Thyroid gland (tissue), 4 donors: ENCODE measurements at places on chromosomes 1 and 21. TPM values are rescaled to one million over a fixed set of nuclear protein-coding genes. Genes with fewer than 3 reads are reported as not detected.
A peak's percentile ranks its signal among the peaks of the same experiment; 100 is the strongest.

Gene NMNAT2
- total RNA-seq, result 39.5 TPM

Gene S100A12
- total RNA-seq, result not detected

Gene RAB42
- total RNA-seq, result 2.2 TPM

Gene ADGRL4
- total RNA-seq, result 7.6 TPM

Gene ORC1
- 1.1 TPM for total RNA-seq

Gene OPTC
- total RNA-seq, result not detected

Gene CD101
- total RNA-seq, result 1.3 TPM

- no peaks in the 10 kb centered on the region for H3K27me3 ChIP-seq
- peaks cover 2% of the 10 kb centered on the region for H3K4me1 ChIP-seq
- peak overlapping the region; percentile 24 for H3K27ac ChIP-seq
- no peaks in the 10 kb centered on the region for H3K36me3 ChIP-seq
- no peak for DNase-seq
Observed at GRCh38 chr1:112389689-112390088, 6.3 kb upstream of the CTTNBP2NL start.

DNA sequence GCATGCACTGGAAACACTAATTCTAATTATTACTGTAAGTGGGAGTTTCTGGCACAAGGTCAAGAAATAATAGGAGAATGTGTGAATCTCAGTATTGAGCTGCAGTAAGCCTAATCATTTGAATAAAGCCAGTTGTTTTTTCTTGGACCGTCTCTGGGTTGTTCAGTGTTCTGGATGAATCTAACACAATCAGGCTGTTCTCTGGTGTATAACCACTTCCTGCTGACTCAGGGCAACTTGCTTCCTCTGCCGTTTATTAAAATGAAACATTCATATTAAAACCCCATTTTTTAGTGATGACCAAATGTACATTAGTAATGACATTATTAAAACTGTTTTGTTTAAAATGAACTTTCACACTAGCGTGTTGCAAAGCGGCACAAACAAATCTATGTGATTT, 273.1 kb upstream of the SNX7 start:
- no peak overlapping the region for H3K4me3 ChIP-seq
- no peak for DNase-seq
- H3K27ac ChIP-seq, result no peak overlapping the region

GRCh38 chr1:99464738-99465137, 181.2 kb upstream of the PALMD start:
- no peak overlapping the region for H3K27ac ChIP-seq
- no peak overlapping the region for H3K4me3 ChIP-seq
- no peaks in the 10 kb centered on the region for H3K27me3 ChIP-seq
- no peaks in the 10 kb centered on the region for H3K36me3 ChIP-seq
- H3K4me1 ChIP-seq, result no peaks in the 10 kb centered on the region

DNA sequence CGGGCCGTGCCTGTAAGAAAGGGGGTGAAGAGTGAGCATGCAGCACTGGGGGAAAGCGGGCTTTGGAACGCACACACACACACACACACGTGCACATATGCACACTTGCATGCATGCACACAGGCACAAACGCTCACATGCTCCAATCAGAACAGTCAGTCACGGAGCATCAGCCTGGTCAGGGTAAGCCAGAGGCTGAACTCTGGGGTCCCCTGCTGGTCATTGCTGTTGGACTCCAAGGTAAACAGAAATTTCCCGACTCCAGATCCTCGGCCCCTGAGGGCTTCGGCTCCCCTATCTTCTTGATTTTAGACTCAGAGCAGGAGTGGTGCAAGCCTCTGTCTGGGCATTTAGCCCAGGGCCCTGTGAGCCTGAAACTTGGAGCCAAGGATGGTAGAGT, 54.2 kb downstream of the SYT2 start:
- no peak for DNase-seq
- H3K27ac ChIP-seq, result no peak overlapping the region
- H3K36me3 ChIP-seq, result no peaks in the 10 kb centered on the region

DNA sequence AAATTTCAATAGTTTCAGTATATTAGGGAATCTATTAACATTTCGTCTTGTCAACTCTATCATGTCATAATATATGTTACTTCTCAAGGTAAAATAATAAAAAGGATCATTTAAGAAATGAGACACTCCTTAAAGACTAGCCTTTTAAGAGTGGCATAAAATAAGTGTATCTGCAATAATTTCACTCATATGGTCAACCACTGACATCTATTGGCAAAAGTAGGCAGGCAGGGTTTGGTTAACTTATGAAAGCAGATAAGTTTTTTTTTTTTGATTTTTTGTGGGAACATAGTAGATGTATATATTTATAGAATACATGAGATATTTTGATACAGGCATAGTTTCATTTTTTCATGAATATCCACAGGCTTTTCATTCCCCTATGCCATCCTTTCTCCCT, 5.5 kb upstream of the RGS21 start:
- no peaks in the 10 kb centered on the region for H3K27me3 ChIP-seq
- no peaks in the 10 kb centered on the region for H3K4me1 ChIP-seq
- no peak overlapping the region for H3K4me3 ChIP-seq
- no peaks in the 10 kb centered on the region for H3K36me3 ChIP-seq

GRCh38 chr1:78004719-78005447, at the start of gene DNAJB4:
DNAJB4 (plus strand) TSS chr1:78004939; CDS start chr1:78005111, 172 bp downstream.
- DNase-seq, result peak; percentile 74
- H3K27me3 ChIP-seq, result no peaks in the 10 kb centered on the region
- no peaks in the 10 kb centered on the region for H3K36me3 ChIP-seq
- H3K4me3 ChIP-seq, result peak within 1 kb of the TSS; percentile 89

DNA sequence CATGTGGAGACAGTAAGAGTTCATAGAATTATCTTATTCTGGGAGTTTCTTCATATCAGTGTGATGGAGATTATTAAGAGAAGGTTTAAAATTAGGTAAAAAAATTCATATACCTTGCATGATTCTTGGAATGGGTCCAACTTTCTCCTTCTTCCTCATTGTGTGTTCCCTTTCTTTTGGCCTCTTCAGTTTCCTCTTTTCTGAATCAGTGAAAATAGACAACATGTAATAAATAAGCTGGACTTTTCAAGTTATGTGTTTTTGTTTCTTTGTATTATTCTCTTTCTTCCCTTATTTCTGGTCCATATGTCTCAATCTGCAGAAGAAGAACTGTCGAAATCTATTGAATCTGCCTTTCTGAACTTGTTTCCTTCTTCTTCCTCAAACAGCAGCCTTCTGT, 30.5 kb downstream of the C4BPA start:
- H3K4me3 ChIP-seq, result no peak overlapping the region
- no peaks in the 10 kb centered on the region for H3K4me1 ChIP-seq
- H3K36me3 ChIP-seq, result no peaks in the 10 kb centered on the region
- DNase-seq, result no peak

DNA sequence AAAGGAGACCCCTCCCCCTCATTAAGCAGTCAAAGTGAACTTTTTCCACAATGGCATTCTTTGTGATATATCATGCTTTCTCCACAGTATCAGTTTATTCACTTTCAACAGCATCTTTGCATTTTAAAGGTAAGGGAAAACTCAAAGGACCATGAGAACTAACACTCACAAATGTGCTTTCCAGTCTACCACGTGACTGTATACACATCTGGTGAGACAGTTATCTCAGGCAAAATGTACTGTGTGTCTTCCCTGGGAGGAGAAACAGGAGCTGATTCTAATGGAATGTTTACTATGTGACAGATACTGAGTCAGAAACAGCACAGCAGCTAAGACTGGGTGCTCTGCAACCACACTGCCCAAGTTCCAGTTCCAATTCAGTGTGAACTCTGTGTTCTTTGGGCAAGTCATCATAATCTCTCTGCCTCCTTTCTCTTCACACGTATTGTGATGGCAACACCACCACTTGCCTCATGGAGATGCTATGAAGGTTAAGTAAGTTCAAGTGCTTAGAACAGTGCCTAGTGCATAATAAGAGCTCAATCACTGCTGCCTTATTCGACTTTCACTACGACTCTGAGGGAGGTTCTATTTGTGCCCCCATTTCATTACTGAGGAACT, 79.0 kb downstream of the SLC45A1 start:
- H3K27me3 ChIP-seq, result no peaks in the 10 kb centered on the region
- H3K4me1 ChIP-seq, result peaks cover 61% of the 10 kb centered on the region
- H3K36me3 ChIP-seq, result peaks cover 5% of the 10 kb centered on the region

DNA sequence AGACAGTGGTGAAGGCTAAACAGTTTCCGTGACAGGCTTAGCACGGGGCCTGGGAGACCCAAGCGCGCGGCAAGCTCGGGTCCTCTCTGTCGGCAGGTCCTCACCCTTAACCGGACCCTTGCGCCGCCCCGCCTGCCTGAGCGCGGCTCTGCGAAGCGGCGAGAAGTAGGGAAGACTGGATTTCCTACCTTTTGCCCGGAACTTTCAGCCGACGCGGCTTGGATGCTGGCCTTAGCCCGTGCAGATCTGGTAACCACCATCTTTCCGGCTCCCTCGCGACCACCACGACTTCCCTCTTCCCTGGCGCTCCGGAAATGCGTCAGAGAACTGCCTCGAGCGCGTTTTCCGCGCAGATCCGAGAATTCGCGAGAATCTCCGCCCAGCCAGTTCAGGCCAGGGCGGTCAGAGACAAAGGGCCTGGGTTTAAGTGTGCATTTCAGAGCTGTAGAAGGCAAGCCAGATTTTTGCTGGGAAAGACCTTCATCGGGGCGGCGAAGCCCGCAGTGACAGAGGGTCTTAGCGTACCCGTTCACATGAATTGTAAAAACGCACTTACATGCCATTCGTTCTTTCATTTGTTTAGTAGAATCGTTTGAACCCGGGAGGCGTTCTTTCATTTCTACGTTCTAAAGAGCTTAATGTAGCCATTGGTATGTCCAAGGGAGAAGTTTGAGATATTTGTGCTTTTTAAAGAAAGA, at the start of gene DNTTIP2:
Gene DNTTIP2 (minus strand): TSS at position 318 of the 698 bp plus-strand sequence. CDS start 58 bp downstream, at position 260.
- DNase-seq, result peak; percentile 92
- H3K4me3 ChIP-seq, result peak within 1 kb of the TSS; percentile 72
- peaks cover 11% of the 10 kb centered on the region for H3K4me1 ChIP-seq
- peaks cover 21% of the 10 kb centered on the region for H3K36me3 ChIP-seq
- H3K27ac ChIP-seq, result peak within 1 kb of the TSS; percentile 86

DNA sequence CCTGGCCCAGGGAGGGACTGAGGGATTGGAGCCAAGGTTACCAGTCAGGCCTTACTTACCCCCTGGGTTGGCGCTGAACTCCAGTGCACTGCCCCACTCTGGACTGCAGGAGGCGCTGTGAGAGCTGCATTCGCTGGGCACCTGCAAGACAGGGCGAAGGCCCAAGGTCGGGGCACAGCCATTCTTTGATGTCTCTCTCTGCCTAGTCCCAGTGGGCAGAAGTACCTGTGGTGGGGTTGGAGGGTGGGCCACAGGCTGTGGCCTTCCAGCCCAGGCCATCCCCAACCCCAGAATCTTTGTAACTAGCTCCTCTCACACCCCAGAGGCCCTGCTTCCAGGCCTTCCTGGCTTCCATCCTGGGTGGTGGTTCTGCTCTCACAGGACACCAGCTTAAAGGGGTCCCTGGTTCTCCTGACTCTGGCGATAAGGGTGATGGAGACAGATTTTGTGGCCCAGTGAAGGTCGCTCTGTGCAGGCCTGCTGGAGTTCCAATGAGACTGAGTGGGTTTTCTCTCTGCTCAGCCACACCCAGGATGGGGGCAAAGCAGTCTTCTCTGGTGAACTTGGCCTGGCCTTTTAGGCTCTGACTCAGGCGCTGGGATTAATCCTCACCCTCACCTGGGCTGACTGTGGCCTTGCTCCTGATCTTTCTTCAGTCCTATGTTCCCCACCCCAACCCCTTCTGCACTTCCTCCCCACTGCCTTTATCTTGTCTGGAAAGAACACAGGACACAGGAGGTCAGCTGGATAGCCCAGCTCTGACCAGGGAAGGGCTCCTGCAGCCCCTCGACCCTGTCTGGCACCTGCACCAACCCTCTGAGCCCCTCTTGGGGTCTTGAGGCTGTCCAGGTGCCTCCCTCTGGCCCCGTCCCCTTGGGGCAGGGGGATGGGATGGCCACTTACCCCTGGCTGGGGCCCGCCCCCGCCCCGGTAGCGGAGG, 954 bp downstream of the MYOG start:
- H3K36me3 ChIP-seq, result no peaks in the 10 kb centered on the region
- H3K4me1 ChIP-seq, result no peaks in the 10 kb centered on the region
- no peak overlapping the region for H3K27ac ChIP-seq

DNA sequence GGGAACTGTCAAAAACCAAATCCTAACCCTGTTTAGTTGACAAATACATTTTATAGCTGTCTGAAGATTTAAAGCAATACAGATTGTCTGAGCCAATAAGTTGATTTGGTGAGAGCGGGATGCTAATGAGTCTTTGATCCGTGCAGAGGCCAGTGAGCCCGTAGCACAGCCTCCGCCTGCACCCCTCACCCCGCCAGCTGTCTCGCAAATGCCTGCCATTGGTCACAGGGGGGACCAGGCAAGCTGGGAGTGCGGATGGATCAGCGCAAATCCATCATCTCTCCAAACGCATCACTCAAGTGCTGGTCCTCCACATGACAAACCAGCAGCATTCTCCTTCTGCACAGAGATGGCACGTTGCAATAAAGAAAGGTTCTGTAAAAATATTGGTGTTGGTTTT, 51.0 kb downstream of the ZBTB18 start:
- H3K4me1 ChIP-seq, result no peaks in the 10 kb centered on the region
- no peaks in the 10 kb centered on the region for H3K27me3 ChIP-seq
- no peak for DNase-seq
- no peak overlapping the region for H3K4me3 ChIP-seq
- no peaks in the 10 kb centered on the region for H3K36me3 ChIP-seq

- H3K4me3 ChIP-seq, result no peak overlapping the region
- no peak overlapping the region for H3K27ac ChIP-seq
- no peak for DNase-seq
- H3K27me3 ChIP-seq, result no peaks in the 10 kb centered on the region
Observed at GRCh38 chr1:22221233-22221780, 78.4 kb upstream of the WNT4 start.

DNA sequence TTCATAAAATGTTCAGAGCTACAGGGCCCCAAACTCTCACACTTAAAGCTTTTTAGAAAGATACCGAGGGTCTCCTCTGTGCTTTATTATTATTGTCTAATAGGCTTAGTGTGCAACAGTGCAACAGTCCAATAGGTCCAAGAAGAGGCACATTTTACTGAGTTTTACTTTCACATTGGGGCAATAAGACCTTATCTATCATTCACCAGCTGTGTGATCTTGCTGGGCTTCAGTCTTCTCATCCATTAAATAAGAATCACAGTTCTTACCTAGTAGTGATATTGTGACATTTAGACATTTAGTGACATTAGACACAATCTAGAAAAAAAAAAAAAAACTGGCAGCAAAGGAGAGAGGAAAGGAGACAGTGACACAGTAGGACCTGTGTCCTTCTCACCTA, 175.8 kb upstream of the NFIA start:
- no peaks in the 10 kb centered on the region for H3K36me3 ChIP-seq
- no peak for DNase-seq
- H3K4me3 ChIP-seq, result no peak overlapping the region

DNA sequence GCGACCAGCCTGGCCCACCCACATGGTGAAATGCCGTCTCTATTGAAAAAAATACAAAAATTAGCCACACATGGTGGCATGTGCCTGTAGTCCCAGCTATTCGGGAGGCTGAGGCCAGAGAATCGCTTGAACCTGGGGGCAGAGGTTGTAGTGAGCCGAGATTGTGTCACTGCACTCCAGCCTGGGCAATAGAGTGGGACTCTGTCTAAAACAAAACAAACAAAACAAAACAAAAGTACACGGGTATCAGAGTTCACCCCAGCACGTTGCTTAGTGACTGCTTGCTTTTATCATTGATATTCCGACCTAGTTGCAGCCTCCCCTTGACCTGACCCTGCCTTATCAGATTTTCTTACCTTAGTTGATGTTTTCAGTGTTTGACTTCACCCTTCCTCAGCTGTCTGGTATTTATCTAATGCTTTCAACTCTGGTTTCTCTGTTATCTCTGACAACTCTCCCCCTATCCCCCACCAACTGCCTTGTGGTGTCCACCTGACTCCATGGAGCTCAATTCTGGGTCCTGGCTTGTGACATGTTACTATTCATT, 5.1 kb downstream of the TLCD4 start:
- no peaks in the 10 kb centered on the region for H3K27me3 ChIP-seq
- no peaks in the 10 kb centered on the region for H3K36me3 ChIP-seq
- no peak overlapping the region for H3K4me3 ChIP-seq
- H3K27ac ChIP-seq, result no peak overlapping the region
- H3K4me1 ChIP-seq, result no peaks in the 10 kb centered on the region
- DNase-seq, result no peak
